ENCODE measurements at places on chromosomes 12 and 14.

GRCh38 chr12:9381619-9382018, 173.4 kb upstream of the PZP start:
- DNase-seq: no peak

GRCh38 chr12:128627659-128628058, 196.1 kb downstream of the SLC15A4 start:
- no peak for DNase-seq

DNA sequence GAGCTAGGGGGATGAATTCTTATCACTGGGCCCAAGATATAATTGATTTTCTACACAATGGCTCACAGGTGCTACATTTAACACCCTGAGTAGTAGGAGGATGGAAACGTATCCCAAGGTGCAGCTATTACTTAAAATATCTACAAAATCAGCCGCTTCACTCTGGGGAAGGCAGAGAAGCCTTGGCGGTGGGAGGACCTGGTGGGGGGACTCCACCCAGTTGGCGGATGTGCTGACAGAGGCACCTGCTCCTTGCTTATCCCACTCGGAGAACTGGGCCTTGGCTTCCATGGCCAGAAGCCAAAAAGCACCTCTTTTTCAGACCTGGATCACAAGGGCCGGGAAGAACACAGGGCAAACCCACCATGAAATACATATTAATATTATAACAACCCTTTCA, 106.3 kb downstream of the OTX2 start:
- DNase-seq: no peak

GRCh38 chr12:122081083-122081696, 2.6 kb downstream of the MLXIP start:
- no peak for DNase-seq

- DNase-seq: no peak
These were observed 63.2 kb downstream of the KDM5A start for GRCh38 chr12:325906-326305.

GRCh38 chr12:111503116-111503515, 96.0 kb downstream of the ATXN2 start:
- DNase-seq: no peak

GRCh38 chr12:123049398-123050240, 69.1 kb downstream of the ARL6IP4 start:
- DNase-seq: no peak

- DNase-seq: no peak
These were observed 149.5 kb downstream of the STXBP6 start for GRCh38 chr14:24900269-24901100.

DNA sequence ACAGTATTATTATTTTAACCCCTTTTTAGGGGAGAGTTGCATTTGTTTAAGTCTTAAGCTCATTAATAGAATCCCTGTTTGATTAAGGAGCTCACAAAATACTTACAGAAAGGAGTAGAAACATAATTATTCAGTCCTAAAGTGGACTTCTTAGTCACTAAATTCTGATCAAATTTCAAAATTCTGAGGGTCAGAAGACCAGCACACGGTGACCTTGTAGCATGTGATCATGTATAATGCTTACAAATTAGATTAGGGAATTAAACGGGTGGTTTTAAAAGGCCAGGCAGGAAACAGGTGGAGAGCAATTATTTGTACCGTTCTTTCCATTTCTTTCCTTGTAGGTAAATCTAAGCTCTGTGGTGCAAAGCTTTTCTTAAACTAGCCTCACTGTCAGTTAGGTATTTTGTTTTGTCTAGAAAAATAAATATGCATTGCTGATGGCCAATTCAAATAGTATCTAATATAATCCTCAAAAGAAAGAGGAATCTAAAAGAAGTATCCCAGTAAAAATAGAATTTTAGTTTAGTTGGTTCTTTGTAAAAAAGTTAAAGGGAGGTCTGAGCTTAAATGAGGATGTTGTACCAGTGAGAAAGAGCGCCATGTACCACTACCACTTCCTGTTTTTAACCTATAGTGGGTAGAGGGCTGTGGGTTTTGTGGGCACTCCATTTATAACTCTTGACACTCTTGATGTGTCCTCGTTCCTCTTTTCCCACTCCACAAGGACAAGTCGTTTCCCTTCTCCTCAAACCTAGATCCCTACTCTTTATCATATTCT, 51.1 kb downstream of the SLC38A1 start:
- peak; percentile 22 for DNase-seq

GRCh38 chr14:67738740-67739504, 37.2 kb downstream of the RDH12 start:
- peak; percentile 17 for DNase-seq

DNA sequence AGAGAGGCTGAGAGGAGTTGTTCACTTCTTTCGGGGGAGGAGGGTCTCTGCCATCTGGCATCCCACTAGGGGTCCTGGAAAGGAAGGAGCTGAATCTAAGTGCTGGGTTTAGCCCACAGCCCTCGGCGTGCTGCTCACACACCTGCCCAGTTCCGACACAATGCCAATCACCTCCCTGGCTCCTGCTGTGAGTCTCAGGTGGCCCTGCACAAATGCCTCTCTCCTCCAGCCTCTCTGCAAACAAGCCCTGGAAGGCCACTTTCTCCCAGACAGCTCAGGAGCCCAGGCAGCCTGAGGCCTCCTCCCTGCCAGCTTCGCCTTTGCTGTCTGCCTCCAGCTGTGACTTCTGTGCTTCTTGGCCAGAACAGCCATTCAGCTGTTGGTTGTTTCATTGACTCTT, 51.2 kb downstream of the SMIM41 start:
- no peak for DNase-seq

DNA sequence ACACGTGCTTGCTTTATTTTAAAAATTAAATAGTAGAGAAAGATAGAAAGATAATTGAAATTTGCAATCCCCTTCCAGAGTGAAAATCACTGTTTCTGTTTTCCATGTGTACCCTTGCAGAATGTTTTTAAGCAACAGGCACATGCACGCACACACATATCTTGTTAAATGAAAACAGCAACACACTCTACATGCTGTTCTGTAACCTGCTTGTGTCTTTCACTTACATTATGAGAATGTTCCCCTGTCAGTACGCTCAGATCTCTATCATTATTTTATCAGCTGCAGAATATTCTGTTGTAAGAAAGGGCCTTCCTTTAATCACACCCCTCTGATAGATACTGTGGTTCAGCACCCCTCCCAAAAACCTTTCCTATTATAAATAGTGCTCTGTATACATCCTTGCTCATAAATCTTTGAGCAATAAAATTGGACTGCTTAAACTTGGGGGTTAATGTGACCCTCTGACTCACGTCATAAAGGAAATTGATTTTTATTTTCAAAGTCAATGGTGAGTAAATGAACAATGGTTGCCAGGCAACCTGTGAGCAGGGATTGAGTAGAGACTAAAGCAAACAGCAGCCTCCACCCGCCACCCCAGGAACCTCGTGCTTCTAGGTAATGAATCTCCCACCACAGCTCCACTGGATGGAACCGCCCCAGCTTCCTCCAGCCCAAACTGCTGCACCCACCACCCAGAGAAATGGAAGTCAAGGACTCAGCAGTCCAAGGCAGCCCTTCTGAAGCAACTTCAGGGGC, 31.9 kb upstream of the CHGA start:
- no peak for DNase-seq

DNA sequence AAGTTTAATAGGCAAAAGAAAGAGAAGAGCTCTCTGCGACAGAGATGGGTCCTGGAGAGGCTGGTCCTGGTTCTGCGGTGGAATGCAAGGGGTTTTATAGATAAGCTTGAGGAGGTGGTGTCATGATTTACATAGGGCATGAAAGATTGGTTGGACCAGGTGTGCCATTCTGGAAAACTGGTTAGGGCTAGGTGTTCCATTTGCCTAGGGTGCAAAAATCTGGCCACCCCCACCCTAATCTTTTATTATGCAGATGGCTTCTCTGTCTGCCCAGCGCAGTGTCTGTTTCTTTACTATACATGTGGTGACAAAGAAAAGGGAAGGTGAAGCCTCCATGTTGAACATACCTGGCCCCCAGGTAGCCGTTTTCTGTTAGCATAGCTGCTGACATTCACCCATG, 65.4 kb downstream of the ERC1 start:
- no peak for DNase-seq

GRCh38 chr12:105166736-105167135, 59.2 kb downstream of the WASHC4 start:
- no peak for DNase-seq

DNA sequence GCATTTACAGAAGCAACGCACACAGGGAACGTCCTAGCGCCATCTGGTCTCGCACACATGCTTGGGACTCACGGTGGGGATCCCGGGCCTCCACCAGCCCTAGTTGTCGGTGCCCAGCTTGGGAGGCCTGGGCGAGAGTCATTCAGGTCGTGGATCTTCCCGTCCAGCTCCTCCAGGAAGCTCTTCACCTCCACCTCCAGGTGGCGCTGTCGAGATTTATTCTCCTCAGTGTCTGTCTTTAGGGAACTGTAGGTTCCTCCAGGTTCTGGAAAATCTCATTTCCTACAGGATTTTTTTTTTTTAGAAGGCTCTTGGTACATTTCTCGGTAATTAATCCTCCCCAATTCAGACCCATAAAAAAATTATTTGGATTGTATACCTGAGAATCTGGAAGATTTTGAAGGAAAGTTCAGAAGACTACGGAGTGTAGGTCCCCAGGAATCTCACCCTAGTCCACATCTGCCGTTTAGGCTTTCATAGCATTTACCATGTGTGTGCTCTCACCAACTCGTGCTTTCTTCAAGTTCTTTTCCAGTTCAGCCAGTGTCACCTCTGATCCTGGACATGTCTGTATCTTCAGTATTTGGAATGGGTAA, 910.0 kb downstream of the TMEM121 start:
- DNase-seq: no peak

DNA sequence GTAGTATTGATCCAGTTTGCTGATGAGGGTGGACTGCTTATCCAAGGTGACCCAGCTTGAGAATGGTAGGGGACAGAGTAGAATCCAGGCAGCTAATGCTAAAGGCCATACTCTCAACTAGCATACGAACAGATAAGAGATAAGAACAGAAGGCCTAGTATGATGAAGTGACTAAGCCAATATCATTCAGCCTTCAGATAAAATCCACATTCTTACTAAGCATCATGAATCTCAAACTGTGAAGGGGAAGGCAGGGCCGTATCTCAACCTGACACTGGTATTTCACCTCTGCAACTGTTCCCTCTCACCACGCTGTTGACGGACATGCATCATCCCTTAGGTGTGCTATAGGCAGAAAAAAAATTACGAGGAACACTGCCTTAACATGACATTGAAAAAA, 8.1 kb upstream of the CKAP4 start:
- DNase-seq: no peak

- no peak for DNase-seq
These were observed 11.0 kb downstream of the RESF1 start for GRCh38 chr12:31970199-31970598.

- DNase-seq: no peak
These were observed 51.5 kb downstream of the DCAF5 start for GRCh38 chr14:69101331-69101826.

DNA sequence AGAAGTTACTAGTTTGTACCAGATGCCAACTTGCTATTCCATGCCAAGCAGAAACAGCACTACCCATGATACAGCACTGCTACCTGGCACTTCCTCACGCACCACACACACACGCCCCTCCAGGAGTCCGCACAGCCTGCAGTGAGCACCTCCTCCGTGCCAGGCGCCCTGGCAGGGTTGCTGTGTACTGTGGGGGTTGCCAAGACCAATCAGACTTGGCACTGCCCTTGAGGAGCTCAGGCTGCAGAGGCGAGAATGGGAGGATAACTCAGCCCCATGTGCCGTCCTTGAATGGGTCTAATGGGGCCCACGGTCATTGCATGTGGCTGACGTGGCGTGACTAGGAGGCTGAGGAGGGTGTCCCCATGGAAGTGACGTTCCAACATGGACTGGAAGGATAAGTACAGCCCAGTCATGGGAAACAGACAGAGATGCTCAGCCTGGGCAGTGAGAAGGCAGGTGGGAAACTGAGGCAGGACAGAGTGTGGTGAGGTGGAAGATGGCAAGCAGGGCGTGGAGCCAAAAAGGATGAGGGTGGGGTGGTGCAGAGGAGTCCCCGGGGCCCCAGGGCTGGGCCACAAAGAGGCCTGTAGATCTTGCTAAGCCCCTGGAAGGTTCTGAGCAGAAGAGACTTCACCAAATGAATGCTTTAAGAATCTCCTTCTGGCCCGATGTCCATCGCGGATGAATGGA, 65.3 kb upstream of the C14orf180 start:
- no peak for DNase-seq

DNA sequence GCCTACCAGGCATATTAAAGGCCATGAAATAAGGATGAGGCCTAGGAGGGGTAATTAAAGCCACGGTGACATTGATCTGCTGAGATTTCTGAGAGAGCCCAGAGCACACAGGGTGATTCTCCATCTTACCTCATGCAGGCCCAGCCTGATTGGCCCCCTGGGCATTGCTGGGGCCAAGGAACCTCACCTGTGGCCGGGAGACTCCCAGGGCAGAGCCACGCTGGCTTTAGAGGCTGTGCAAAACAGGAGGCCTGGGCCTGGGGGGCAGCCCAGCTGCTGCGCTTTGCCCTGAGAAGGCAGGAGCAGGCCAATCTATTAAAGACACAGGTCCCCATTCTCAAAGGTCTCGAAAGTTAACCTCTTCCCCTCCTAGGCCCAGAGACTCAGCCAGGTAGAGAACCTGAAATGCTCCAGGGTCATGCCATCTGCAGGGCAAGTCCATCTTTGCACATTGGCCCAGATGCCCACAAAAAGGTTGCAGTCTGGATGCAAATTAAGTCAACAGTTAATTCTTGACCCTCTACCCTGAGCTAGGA, 1099.7 kb downstream of the BCL11B start:
- DNase-seq: no peak

- no peak for DNase-seq
These were observed 10.1 kb downstream of the GMFB start for GRCh38 chr14:54478636-54479215.

- DNase-seq: no peak
These were observed 10.6 kb upstream of the SPPL3 start for GRCh38 chr12:120914794-120915193.

Data from retinal pigment epithelial cell (primary cell).